ENCODE measurements at places on chromosomes 2 and 18.

- DNase-seq, result no peak
Measured at GRCh38 chr2:147628971-147629421, 215.8 kb upstream of the ACVR2A start.

GRCh38 chr2:45919160-45919650 is 267.7 kb downstream of the PRKCE start:
- no peak for DNase-seq

- no peak for DNase-seq
Measured at GRCh38 chr2:74834792-74835755, 1.1 kb downstream of the HK2 start.

- DNase-seq, result no peak
Measured at GRCh38 chr2:25159949-25160348, 8.4 kb downstream of the POMC start.

DNA sequence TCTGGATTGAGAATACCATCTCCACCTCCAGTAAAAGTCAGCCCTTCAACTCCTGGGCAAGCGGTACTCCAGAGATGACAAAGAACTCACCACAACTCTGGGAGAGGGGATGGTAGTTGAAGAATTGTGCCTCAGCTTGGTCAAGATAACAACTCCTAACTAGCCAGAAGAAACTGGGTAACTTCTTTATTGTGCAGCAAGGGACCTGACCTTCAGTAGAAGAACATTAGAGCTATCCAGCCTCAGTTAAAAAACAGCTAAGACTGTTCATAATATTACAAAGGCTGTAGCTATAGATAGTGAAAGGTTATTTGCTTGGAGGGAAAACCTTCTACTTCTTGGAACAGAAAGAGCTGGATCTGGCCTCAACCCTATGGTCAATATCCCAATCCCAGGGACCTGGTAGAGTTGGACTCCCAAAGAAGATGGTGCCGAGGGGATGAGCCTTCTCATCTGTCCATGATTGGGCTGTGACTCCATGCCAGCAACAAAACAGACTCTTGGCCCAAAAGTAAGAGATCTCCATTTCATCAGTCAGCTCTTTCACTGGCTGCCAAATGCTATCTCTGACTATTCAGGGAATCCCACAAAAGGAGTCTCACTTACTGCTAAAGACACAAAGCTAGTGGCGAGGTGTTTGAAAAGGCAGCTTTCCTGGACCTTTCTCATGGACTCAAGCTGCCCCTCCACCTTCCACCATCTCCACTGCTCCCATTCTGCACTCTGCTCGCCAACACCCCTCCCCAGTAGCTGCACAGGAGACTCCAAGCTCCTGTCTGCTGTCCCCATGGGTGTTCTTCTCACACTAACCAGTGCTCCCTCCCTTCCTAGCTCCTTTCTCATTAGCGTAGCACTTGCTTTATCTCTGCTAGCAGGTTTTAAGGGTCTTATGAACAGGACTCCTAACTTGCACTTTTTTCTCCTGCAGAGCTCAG is 145.8 kb downstream of the CAPN13 start:
- DNase-seq, result no peak
